ENCODE measurements at places on chromosomes 7 and 10.

- DNase-seq: no peak
Measured at GRCh38 chr7:52925332-52925731, 110.1 kb upstream of the POM121L12 start.

GRCh38 chr10:96947036-96947435 lies 114.9 kb downstream of the LCOR start:
- no peak for DNase-seq

DNA sequence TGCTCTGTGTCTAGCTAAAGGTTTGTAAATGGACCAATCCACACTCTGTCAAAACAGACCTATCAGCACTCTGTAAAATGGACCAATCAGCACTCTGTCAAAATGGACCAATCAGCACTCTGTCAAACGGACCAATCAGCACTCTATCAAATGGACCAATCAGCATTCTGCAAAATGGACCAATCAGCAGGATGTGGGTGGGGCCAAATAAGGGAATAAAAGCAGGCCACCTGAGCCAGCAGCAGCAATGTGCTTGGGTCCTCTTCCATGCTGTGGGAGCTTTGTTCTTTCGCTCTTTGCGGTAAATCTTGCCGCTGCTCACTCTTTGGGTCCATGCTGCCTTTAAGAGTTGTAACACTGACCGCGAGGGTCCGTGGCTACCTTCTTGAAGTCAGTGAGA lies 740.5 kb upstream of the POM121L12 start:
- no peak for DNase-seq

- no peak for DNase-seq
Measured at GRCh38 chr7:37411444-37412034, 37.1 kb downstream of the ELMO1 start.

GRCh38 chr10:68811314-68812009 lies 15.9 kb upstream of the STOX1 start:
- no peak for DNase-seq
